Calu3 (cell line): ENCODE measurements at places on chromosomes 6 and 20. TPM values are rescaled to one million over a fixed set of nuclear protein-coding genes. Genes with fewer than 3 reads are reported as not detected.

GRCh38 chr20:1434571-1435336 is 31.9 kb downstream of the NSFL1C start:
- DNase-seq: no peak

DNA sequence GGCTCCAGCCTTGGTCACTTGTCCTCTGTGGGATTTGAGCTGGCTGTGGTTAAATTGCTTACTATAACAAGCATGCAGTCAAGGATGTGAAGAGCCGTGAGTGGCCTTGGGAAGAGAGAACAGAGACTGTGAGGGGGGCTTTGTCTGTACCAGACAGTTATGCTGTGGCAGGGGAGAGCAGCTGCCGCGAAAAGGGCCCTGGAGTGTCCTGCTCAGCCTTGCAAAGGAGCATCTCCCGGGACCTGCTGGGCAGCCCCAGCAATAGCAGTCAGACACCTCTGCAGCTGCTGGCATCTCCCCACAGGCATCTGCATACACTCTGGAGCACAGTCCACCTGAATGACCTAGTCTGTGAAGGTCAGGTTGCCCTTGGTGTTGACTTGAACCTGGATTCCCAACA is 6.3 kb downstream of the EBF4 start:
- no peak for DNase-seq

DNA sequence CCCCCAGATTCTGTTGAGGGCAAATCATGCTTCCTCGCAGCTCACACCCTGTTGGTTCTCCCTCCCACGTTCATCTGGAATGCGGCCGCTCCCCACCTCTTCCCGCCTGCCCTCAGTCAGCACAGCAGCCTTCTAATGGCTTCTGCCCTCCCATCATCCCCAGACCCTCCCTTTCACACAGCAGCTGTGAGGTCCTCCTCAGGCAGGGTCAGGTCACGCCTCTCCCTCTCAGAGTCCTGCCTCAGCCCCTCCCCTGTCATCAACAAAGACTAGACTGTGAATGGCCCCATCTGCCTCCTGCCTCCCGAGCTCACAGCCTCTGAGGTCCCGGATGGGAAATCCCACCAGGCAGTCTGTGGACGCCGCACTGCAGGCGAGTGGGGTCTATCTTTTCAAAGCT is 7.9 kb upstream of the BHLHE23 start:
- DNase-seq: no peak

DNA sequence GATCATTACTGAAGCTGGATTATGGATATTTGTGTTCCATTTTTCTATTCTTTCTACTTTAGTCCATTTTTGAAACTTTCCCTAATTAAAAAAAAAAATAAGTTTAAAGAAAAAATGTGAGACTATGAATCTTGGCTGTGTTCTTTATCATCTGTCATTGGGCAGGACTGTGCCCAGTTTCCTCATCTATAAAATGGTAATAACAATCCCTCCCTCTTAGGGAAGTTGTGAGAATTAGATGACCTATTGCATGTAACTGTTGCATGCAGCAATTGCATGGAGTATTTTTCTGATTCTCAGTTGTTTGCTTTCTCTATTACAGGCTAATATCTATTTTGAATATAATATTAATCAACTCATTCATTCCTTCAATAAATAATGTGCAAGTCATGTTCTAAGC is 108.2 kb upstream of the LOC128125822 start:
- DNase-seq: no peak

- DNase-seq: no peak
Measured at GRCh38 chr6:56659721-56660380, 17.2 kb upstream of the DST start.

DNA sequence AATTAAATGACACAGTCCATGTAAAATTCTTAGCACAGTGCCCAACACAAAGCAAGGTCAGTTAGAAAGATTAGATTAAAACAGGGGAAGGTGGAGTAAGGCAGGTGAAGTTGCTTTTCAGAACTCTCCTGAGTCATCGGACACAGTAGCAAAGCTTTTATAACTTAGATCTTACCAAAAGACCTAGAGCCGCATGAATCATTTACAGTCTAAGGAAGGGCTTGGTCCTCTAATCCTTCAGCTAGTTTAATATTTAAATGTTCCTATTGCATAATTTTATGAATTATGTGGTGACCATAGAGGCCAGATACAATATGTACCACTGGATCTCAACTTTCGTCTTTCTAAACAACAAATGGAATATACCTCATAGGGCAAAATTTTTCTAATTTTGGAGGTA is 202.1 kb upstream of the SNX9 start:
- no peak for DNase-seq

DNA sequence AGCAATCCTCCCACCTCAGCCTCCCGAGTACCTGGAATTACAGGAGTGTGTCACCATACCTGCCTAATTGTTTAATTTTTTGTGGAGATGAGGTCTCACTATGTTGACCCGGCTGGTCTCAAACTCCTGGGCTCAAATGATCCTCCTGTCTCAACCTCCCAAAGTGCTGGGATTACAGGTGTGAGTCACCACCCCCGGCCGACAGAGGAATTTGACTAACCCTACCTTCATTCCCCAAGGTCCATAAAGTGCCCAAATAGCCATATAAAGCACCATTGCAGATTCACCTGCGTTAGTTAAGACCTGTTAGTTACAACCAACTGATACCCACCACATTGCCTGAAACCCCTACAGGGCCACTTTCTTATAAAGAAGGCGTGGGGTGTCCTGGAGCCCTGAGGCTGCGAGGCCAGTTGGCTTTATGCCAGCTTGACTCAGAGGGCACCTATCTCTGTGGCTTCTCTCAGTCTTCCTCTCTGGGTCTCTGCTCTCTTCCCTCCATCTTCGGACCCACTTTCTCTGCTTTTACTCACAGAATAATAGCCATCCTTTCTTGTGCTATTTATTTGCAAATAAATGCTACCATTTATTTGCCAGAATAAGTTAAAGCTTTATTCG is 65.6 kb downstream of the SLC2A10 start:
- no peak for DNase-seq

GRCh38 chr20:18650224-18650623 is 62.4 kb downstream of the DTD1 start:
- DNase-seq: no peak

The SIRT5 gene
- total RNA-seq: 13.5 and 15.1 TPM in 2 replicates

The ABHD16B gene
- 0.24 TPM in 1 of 2 replicates, not detected in the other for total RNA-seq

The JAG1 gene
- total RNA-seq: 156 and 245 TPM in 2 replicates

The NTSR1 gene
- not detected in 2 replicates for total RNA-seq

The ROS1 gene
- total RNA-seq: 5.1 and 8.1 TPM in 2 replicates

The AIG1 gene
- total RNA-seq: 46.3 and 57.2 TPM in 2 replicates

The RIMS1 gene
- total RNA-seq: 0.57 and 1.4 TPM in 2 replicates
